COLO829 (cell line): ENCODE measurements at places on chromosomes 1 and 21.

GRCh38 chr1:236282425-236282716 lies 613 bp upstream of the ERO1B start:
- no peak for DNase-seq

- no peak for DNase-seq
Observed at GRCh38 chr1:10781137-10781536, 15.3 kb downstream of the CASZ1 start.

DNA sequence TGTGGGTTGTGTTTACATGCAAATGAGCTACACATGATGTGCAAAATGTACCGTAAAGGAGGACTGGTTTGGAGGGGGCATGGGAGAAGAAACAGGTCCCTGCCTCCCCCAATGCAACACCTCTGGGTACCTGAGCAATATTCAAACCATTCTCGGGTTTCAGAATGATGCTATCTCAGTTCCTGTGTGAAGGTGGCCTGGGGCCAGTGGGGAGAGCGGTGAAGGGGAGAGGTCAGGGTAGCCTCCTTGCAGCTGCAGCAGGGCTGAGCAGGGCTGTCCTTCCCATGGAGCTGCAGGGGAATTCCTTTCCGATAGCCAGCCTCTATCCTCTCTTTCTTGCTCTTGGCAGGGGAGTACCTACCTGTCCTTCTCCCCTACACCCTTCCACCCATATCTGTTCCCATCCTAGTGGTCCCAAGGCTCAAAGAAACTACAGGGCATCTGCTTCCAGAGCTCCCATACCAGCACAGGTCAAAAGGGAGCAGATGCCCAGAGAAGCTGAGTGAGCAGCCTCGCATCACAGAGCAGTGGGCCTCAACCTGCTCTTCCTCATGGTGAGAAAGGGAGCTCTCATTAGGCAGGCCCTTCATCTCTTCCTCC lies 11.9 kb downstream of the MEF2D start:
- no peak for DNase-seq

DNA sequence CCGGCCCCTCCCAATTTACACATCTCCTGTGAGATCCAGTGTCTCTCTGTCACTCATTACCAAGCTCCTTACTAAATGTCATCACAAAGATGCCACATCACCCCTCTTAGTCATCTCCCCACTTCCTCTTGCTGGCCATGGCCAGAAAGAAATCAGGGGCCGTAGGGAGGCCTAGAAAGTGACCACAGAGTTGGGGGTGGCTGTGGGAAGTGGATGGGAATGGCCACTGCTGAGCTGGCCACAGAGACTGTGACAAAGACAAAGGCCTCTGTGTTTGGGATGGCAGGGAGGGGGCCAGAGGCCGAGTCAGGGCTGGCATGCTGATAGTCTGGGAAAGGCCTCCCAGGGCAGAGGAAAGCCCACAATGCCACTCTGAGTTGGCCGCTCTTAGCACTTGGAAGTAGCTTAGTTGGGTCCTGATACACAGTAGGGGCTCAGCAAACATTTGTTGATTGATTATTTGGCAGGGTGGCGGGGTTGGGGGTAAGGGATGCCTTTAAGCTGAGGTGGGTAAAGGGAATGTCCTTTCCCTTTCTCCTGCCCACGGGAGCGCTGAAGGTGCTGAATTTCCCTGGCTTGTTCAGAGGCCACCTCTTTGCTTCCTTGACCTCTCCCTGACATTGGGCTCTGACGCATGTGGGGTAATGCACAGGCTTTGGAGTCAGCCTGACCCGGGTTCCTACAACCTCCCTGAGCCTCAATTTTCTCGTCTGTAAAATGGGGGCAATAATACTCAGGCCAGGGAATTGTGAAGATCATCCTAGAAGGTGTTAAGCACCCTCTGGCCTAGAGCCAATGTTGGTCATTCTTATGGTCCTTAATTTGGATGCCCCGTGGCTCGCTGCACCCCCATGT lies 13.2 kb downstream of the NAV1 start:
- DNase-seq, result peak; percentile 77

- no peak for DNase-seq
Observed at GRCh38 chr21:46605767-46606426, 1.0 kb upstream of the S100B start.

DNA sequence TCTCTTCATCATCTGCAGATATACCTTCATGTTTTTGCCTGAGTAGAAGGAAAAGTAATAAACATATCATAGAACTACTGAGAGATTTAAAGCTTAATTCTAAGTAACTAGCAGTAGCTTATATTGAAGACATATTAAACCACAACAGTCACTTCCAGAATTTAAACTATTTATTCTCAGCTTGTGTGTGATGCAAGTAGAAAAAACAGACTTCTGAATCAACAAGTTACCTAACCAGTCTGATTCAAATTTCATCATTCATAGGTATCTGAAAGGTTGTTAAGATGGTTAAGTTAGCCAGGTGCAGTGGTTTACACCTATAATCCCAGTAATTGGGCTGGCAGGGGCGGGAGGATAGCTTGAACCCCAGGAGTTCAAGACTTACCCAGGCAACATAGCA lies 41.9 kb downstream of the SPAG17 start:
- DNase-seq, result no peak

GRCh38 chr1:24348196-24348595 lies 29.0 kb downstream of the GRHL3 start:
- no peak for DNase-seq

DNA sequence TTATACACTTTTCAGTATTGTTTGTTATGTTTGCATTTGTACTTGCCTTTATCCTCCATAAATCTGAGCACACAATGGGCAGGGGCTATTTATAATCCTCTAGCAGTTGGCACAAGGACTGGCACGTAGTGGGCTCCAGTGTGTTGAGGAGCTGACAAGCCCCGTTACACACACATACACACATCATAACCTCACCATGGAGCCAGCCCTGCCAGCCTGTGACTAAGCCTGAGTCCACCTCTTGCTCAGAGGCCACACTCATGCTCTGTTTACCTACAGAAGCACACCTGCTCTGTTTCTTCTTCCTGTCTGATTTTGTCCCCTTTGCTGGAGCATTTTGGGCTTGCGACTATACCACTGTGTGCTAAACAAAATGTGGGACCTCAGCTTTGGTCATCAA lies 64.5 kb upstream of the SPATA6 start:
- no peak for DNase-seq

- peak; percentile 81 for DNase-seq
Observed at GRCh38 chr1:220690140-220691052, at the start of gene C1orf115. TSS of gene C1orf115 (plus strand) at chr1:220690363. CDS start at chr1:220690403, 40 bp downstream.

DNA sequence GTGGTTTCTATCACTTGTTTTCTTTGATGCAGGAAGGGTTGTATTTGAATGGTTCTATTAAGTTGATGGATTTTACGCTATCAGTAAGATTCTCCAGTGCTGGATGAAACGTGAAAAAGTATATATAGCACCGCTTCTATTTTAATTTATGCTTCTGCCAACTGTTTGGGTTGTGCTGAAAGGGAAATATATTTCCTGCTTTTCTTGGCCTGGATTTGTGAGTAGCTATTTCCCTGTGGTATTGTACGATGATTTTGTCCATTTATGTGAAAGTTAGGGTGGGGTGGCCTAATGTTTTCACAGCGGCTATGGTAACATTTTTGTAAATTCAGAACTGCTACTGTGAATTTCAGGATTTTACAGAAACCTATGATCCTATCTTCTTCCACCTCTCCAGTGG lies 322 bp downstream of the C1orf162 start:
- no peak for DNase-seq

DNA sequence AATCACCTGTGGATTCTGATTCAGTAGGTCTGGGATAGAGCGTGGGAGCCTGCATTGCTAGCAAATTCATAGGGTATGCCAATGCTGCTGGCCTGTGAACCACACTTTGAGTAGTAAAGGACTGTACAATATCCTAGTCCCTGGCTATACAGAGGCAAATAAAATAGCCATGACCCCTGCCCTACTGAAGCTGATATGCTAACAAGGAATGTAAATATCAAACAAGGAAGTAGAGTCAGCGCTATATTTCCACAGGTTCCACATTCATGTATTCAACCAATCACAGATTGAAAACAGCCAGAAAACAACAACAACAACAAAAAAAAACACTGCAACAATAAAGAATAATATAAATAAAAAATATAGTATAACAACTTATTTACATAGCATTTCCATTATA lies 77.8 kb downstream of the TM2D1 start:
- DNase-seq, result no peak

DNA sequence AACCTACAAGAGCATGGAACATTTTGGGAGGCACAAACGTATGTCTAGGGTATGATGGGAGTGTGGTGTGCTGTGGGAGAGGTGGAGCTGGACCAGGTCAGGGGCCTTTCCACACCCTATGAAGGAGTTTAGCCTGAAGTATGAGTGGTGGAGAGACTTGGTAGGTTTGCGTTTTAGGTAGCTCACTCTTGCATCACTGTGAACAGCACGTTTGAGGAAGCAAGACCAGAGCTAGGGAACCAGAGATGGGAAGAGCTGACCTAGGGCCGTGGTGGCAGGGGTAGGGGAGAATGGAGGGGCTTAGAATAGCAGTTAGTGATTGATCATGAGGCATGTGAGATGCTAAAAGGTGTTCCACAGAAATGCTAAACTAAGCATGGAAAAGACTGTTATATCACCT lies 25.1 kb upstream of the ZFP69B start:
- DNase-seq, result no peak

GRCh38 chr1:94322696-94323095 lies 85.3 kb upstream of the ARHGAP29 start:
- DNase-seq, result no peak

DNA sequence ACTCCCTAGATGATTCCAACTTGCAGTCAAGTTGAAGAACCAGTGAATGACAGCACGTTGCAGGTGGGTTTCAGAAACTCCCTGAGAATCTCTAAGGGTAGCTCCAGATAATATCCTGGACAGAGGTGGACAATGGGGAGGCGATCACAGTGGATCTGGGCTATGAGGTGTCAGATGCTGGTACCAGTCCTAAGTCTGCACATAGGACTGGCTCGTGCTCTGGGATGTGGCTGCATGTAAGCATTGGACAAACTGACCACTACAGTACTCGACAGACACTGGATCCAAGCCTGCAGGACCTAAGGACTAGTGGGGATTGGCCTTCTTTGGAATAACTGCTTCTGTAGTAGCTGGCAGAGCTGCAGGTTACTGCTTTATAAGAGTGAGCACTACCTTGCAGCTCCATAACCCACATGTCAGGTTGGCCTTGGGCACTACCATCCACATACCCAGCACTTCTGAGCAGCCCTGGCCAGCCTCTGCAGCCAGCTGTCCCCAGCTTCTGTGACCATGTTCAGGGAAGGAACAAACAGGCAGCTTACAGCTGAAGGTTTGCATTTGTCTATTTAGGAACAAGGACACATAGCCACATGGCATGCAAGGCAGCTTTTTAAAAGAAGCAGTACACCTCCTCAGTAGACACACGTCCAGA lies 33.2 kb upstream of the DNAH14 start:
- no peak for DNase-seq

GRCh38 chr1:219352961-219353651 lies 179.4 kb downstream of the LYPLAL1 start:
- peak; percentile 7 for DNase-seq

GRCh38 chr1:91948097-91948496 lies 1.1 kb upstream of the BRDT start:
- no peak for DNase-seq

GRCh38 chr1:96522927-96523326 lies 198.7 kb upstream of the PTBP2 start:
- DNase-seq, result no peak

- peak; percentile 54 for DNase-seq
Observed at GRCh38 chr1:12406211-12407021, 176.6 kb downstream of the VPS13D start.

- no peak for DNase-seq
Observed at GRCh38 chr1:223142269-223142668, 779 bp downstream of the TLR5 start.

GRCh38 chr1:35931446-35932157 lies 697 bp downstream of the AGO3 start:
- DNase-seq, result no peak

- peak; percentile 92 for DNase-seq
Observed at GRCh38 chr1:208100906-208101305, 143.3 kb downstream of the PLXNA2 start.

DNA sequence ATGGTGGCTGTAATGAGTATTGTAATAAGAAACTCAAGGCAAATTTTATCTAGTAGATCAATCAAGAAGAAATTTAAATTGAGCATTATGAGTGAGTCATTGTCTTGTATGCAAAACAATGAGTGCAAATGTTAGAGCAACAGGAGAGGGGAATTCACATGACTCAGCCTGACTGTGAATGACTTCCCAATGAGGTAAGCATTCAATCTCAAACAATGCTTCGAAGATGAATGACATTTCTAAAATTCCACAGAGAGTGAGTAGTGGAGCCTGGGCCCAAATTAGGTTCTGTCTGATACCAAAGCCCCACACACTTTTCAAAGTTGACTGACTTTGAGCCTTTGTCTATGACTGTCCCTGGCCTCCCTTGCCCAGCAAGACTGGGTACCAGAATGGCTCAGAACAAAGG lies 738.0 kb downstream of the PTPRU start:
- no peak for DNase-seq

GRCh38 chr21:33406493-33406892 lies 3.3 kb downstream of the IFNGR2 start:
- DNase-seq, result no peak

DNA sequence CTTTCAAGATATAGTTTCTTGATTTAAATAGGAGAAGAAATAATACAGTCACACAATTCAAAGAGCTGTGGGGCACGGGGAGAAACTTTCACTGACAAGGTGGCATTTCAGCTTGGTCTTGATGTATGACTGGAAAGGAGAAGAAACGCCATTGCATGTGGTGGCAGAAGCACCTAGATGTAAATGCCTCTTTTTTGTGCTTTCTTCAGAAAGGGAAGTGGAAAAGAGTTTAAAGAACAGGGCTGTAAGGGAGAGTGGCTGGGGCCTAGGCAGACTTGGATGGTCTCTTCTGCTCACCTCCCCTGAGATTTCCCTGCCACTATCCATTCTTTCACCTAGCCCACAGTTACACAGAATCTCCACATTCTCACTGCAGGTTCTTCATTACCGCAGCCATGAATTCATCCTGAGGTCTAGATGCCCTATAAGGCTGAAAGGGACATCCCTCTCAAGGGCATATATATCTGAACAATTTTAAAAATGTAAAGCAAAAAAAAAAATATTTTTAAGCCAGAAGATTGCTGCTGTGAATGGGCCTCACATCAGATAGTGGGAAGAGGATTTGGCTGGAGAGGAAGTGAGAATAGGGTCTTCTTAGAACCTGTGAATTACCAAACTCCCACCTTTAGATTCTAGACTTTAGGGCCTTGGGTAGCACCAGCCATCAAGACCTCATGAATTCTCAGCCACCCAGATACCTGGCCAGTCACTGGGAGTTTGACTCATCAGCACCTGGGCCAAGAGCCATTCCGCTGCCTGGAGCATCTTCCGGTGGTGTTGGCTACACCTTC lies 23.4 kb downstream of the CACNA1E start:
- no peak for DNase-seq

DNA sequence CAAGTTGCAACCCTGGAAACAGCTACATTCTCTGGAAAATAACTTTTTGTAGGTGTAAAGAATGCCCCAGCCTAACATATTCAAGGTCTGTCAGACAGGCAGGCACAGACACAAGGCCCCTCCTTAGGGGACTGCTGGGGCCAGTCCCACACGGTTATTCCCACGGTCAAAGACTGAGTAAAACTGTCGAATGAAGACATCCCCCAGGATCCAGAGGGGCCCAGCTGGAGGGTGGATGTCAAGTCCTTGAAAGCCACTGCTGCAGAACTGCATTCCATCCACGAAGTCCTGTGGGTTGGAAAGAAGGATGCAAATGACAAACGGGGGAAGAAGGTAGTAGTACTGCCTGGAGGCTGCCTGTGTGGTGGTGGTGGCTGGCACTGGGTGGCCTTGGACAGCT lies 6.9 kb upstream of the RAB7B start:
- DNase-seq, result no peak
